ENCODE measurements at places on chromosomes 5 and 9. TPM values are rescaled to one million over a fixed set of nuclear protein-coding genes. Genes with fewer than 3 reads are reported as not detected.

Gene CD14
- total RNA-seq, result 0.56 TPM

Gene TPPP
- total RNA-seq, result not detected

Gene IL7R
- 332 TPM for total RNA-seq

Gene IQGAP2
- 92.8 TPM for total RNA-seq

Gene SPINK13
- total RNA-seq, result not detected

Gene TMEM174
- not detected for total RNA-seq

Gene CSF2
- 240 TPM for total RNA-seq

Gene CFAP77
- not detected for total RNA-seq

Gene SPATA31C1
- total RNA-seq, result not detected

Gene SLC34A1
- total RNA-seq, result 0.32 TPM

Gene FBP1
- not detected for total RNA-seq

Gene TBC1D2
- total RNA-seq, result 6.6 TPM

Gene LRRC19
- total RNA-seq, result not detected

Gene TAF7
- total RNA-seq, result 61.0 TPM

Gene DRD1
- total RNA-seq, result not detected

Gene PCAT7
- total RNA-seq, result not detected

Gene CNTNAP3
- total RNA-seq, result not detected

Gene QRFP
- total RNA-seq, result not detected

Gene SH2D3C
- 77.6 TPM for total RNA-seq

Gene HTR1A
- total RNA-seq, result not detected

Gene LCN15
- not detected for total RNA-seq

Gene GPR150
- 0.54 TPM for total RNA-seq

Gene PTGER4
- 85.1 TPM for total RNA-seq

All from T-helper 1 cell treated with Interleukin-12 subunit alpha and Interleukin-12 subunit beta and Interleukin-4 antibody, amounts not matched to agents 30 ng/mL and 1 ng/mL, for 36 hours (primary cell).